Activated gamma-delta T cell treated with anti-CD3 and anti-CD28 coated beads, Interleukin-2, amount 50 U/mL, for 16 hours (primary cell): ENCODE measurements at places on chromosomes 12 and 14.

GRCh38 chr12:26097046-26097878 is 27.6 kb downstream of the BHLHE41 start:
- peak; percentile 30 for DNase-seq

DNA sequence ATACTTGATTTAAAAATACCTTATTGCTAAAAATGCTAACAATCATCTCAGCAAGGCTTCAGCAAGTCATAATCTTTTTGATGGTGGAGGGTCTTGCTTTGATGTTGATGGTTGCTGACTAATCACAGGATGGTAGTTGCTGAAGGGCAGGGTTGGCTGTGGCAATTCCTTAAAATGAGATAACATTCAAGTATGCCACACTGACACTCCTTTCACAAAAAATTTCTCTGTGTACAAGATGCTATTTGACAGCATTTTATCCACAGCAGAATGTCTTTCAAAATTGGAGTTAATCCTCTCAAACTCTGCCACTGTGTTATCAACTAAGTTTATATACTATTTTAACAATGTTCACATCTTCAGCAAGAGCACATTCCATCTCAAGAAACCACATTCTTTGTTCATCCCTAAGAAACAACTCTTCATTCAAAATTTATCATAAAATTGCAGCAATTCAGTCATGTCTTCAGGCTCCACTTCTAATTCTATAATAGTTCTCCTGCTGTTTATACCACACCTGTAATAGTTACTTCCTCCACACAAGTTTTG is 16.1 kb downstream of the SCAF11 start:
- no peak for DNase-seq

DNA sequence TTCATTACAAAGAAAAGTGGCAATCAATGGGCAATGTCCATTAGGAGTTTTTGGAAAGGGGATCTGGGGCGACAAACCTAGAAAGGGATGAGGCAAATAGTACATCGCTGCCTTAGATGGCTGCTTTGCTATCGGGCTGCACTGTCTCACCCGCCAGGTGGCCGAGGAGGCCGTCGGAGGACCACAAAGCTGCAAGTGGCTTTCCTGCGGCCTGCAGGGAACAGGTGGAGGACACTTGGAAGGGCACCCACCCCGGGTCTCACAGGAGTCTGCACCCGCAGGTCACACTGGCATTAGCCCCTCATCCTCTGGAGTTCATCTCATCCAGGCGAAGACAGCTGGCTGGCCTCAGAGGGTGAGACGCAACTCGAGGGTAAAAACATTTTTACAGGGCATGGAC is 1392.5 kb downstream of the AACS start:
- DNase-seq, result no peak

DNA sequence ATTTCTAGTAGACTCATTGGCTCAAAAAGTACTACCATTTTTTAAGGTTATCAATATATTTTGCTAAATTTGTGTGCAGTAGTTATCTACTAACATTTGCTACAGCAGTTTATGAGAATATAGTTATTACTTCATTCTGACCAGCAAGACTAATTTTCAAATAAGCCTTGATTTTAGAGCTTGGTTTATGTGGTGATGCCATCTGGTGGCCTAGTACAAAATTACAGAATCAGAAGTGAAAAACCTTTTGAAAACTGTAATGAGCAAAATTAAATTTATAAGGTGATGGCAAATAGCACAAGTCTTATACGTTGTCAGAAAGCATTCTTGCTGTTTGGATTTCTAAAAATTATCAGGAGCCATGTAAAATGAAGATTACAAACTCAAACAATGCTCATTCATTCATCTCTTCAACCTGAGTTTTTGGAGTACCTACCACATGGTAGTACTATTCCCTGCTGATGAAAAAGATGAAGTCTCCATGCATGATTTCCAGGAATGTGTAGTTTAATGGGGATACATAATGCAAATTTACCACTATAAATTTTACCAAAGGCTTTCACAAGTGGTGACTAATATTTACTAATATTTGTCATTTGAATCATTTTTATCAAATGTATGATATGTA is 51.0 kb downstream of the MAGOHB start:
- DNase-seq, result peak; percentile 25

DNA sequence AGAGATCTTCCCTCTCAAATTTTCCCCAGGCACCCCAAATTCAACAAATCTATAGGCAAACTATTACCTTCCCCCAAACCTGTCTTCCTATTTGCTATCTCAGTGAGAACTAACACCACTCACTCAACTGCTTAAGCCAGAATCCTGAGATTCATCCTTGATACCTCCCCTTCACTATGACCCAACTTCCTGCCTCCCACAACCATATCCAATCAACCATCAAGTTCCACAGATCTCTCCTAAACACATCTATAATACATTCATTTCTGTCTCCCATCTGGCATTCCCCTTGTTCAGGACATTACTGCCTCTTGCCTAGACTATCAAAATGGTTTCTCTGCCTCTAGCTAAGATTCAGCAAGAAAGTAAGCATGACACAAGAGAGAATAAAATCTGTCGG is 21.3 kb downstream of the YAF2 start:
- no peak for DNase-seq

- no peak for DNase-seq
These were observed 10.6 kb downstream of the FAR2 start for GRCh38 chr12:29159661-29160060.

GRCh38 chr12:114406984-114407841 is 1.3 kb upstream of the TBX5 start:
- DNase-seq, result no peak

DNA sequence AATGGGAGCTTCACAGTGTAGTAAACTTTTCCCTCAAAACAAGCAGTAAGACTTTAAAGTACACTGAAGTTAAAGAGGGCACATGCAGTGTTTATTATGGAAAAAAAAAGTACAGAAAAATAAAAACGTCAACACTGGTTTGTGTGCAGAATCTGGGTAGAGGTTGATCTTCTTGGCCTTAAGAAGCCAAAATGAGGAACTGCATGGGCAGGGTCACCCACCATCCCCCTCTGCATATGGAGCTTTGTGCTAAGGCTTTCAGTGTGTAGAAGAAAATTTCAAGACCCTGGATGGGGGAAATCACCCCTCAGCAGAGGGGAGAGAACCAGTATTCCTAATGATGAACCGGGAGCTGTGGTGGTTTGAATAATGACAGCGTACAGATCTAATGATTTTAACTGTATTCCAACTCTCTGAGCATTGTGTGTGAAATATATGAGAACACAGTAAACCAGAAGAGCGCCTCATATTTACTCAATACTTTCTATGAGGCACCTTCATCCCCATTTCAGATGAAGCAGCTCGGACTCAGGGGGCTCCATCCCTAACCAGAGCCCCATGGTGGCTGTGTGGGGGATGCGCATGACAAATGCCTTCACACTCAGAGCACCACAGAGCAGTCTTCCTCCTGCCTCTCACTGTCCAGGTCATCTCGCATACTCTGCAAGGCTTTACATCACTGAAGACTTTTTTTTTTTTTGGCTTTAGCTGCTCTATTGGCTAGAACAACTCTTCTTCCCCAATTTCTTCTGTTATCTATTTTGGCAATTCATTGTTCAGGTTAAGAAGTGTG is 33.4 kb downstream of the ACADS start:
- DNase-seq, result no peak

- DNase-seq, result no peak
These were observed 8.1 kb downstream of the CORO1C start for GRCh38 chr12:108722992-108723766.

DNA sequence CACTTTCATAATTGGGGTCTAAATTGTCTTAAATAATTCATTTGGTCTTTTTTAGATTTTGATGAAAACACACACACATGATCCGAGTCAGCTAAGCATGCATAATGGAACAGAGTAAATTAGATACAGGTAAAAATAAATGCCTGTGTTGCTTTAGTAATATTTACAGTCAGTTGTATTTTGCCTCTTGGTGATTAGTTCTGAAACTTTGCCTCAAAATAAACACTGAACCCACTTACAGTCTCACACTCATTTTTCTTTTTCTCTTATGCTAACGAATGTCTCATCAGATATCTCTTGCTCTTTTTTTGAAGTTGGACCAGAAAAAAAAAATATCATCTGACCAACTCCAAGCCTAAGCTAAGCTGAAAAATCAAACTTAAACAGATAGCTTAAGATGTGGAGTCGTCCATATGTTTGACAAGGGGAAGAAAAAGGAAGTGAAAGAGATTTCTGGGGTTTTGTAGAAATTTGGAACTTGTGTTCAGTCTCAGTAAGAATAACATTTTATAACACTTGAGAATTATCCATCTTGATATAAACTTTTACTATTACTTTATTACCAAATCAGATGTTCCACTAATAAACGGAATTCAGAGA is 592.5 kb downstream of the RPL10L start:
- no peak for DNase-seq

- no peak for DNase-seq
These were observed 729 bp upstream of the M6PR start for GRCh38 chr12:8950221-8950527.

DNA sequence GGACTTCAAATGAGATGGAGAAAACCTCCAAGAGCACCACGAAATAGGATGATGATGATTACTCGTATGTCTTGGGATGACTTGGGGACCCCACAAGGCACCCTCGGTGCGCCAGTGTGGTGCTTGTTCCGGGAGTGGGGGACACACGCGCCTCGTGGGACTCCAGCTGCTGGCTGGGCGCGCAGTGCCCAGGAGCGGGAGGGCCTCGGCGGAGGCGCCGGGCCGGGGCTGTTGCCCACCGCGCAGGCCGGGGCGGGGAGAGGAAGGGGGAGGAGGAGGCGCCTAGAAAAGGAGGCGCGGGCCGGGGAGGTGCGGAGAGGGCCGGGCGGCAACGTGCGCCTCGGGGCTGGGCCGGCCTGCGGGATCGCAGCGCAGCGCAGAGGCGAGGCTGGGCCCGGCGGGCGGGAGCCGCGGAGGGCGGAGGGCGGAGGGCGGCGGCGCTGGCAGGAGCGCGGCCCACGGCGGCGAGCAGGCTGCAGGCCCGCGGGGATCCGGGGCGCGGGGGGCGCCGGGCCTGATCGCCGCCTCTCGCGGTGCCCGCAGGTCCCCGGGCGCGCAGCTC is at the start of gene RFLNA:
TSS of gene RFLNA (plus strand) at position 314 of the 562 bp plus-strand sequence. CDS start 337 bp downstream, outside the sequence.
- DNase-seq, result no peak

- peak; percentile 30 for DNase-seq
These were observed 25.9 kb upstream of the CRIP2 start for GRCh38 chr14:105448706-105449111.

DNA sequence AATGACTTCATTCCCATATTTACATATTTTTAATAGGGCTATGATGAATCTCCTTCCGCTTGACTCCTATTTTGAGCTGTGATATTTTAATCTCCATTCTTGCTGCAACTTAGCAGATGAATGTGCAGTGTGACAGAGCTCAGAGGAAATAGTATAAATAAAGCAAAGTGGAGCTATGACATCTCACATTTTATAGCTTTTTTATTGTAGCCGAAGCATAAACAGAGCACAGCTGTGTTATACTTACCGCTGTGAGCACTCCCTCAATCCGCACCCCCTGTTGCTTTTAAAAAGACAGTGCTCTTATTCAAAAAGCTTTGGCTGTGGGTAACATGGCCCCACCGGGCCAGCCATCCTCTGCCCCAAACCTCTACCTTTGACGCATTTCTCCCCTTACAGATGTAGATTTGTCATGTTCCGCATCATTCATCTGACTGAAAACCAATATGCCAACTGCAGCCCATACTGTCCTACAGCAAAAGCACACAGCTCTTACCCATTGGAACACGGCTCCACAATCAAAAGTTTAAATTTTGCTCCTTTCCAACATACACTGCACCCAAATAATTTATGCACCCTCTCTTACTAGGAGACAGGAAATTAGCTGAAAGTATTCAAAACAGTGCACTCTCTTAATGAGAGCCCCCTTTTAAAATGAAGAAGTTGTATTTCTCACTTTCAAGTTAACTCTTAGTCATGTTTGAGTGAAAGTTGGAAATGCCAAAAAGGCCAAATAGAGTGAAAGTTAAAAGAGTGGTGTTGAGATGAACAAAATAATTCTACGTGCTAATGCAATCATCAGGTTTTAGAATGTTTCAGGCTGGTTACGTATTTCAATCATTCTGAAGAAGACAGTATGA is 429.3 kb upstream of the SOX5 start:
- no peak for DNase-seq
